ENCODE measurements at places on chromosomes 12 and 14.

DNA sequence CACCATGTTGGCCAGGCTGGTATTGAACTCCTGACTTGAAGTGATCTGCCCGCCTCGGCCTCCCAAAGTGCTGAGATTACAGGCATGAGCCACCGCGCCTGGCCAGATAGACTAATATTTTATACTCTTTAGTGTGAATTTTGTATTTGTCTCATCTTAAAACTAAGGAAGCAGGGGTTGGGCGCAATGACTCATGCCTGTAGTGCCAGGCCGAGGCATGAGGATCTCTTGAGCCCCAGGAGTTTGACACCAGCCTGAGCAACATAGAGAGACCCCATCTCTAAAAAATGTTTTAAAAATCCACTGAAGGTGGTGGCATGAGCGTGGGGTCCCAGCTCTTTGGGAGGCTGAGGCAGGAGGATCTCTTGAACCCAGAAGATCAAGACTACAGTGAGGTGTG, 9.0 kb downstream of the DYNC1H1 start:
- DNase-seq = no peak

- no peak for DNase-seq
Measured at GRCh38 chr14:50425105-50425504, 28.4 kb upstream of the CDKL1 start.

DNA sequence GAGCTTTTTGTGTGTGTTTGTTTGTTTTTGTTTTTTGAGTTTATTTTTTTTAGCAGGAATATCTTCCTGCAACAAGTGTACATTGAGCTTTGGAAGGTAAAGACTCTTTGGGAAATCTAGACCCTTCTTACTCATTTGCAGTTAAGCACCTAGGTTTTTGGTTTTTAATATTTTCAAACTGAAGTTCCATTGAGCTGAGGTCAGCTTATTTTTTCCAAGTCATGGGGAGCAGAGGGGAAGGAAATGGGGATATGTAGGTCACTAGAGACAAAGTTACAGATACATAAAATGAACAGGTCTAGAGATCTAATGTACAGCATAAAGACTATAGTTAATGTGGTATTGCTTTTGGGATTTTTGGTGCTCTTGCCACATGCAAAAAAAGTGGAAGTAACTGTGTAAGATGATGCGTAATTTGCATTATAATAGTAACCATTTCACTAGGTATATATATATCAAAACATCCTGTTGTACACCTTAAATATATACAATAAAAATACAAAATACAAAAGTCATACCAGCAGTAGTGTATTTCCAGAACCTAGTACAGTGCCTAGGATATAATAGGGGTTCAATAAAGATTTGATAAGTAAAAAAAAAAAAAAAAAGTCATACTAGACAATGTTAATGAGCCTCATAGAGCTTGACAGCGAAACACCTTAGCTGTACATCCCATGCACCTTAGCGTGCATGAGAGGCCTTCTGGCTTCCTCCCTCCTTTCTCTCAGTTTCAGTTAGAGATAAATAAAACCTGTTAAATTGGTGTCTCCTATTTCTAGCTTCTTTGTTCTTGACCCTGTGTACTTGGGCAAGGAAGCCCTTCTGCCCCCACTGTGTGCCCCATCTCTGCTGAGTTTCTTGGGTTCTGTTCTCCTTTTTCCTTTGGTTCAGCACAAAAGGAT, 22.7 kb downstream of the CGRRF1 start:
- no peak for DNase-seq

DNA sequence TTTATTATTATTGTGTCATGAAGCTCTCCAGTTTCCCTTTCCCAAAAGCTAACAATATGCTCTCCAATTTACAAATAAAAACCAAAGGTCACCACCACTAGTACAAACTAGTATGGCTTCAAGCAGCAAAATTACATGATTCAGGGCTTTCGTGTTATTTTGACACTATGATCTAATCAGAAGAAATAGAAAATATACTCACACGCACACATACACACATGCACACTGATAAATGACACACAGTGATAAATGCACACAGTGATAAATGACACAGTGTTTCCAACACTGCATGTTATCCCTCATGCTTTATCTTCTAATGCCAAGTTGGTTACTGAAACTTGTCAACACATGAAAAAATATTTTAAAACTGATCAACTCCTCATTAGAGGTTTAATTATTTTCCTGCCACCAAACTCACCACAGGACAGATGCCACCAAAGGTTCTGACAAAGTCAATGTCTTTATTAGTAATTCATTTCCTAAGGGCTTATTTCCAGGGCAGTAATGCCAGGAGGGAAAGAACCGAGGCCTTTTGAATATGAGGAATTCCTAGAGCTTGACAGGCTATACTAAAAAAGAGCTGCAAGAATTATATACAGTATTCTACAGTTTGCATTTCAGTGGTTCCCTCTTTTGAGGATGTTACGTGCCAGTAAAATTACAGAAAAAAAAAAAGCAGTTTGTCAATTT, 82.4 kb downstream of the PPP2R5E start:
- no peak for DNase-seq
